ENCODE measurements at places on chromosomes 7 and 10.
A peak's percentile ranks its signal among the peaks of the same experiment; 100 is the strongest.

- DNase-seq = no peak
Measured at GRCh38 chr10:119852277-119852676, 20.4 kb downstream of the MCMBP start.

- no peak for DNase-seq
Measured at GRCh38 chr7:122651451-122651850, 47.5 kb downstream of the RNF133 start.

DNA sequence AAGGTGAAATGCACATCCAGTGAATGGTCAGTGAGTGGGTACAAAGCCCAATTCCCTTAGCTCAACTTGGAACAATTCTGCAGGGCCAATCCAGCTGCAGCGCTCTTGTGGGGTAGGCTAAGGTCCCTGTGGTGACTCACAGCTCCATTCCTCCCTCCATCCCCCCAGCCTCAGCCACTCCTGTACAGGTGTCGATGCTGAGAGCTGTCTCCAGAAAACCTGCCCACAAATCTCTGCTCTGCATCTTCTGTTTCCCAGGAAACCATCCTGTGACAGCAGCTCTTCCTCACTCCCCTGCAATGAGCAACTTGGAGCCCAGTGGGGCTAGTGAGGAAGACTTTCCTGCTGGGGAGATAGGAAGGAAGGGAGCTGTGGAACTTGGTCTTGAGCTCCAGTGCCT, 244.7 kb upstream of the GPR26 start:
- no peak for DNase-seq

GRCh38 chr7:107505997-107506673, 36.3 kb downstream of the GPR22 start:
- DNase-seq = peak; percentile 51

GRCh38 chr7:123024989-123025758, 29.7 kb upstream of the TAS2R16 start:
- DNase-seq = no peak

GRCh38 chr7:30894866-30895605, 16.6 kb upstream of the AQP1 start:
- DNase-seq = no peak

DNA sequence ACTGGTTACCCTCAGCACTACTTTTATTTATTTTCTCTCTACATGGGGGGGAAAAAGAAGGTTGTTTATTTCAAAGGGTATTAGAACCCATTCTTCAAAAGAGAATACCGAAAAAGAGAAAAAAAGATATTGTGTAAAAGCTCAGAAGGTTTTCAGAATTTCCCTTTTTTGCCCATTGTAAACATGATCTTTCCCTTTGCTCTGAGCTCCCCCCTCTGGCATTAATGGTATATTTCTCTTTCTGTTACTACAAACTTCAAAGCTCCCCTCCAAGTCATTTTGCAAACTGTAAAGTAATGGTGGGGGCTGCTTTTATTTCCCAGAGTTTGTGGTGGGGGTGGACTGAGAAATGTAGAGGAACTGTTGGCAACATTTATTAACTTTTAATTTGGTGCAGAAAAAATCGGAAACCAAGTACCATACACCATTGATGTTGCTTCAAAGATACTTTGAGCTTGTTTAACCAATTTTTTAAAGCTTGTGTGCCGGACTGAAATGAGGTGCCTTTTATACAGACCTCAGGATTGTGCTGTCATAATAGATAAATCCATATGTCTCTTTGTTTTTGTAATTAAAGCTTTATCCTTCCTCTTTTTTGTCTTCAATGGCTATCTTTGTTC, 181.5 kb downstream of the EXOC4 start:
- DNase-seq = peak; percentile 27

GRCh38 chr10:663831-664251, 25.6 kb downstream of the DIP2C start:
- DNase-seq = peak; percentile 12

DNA sequence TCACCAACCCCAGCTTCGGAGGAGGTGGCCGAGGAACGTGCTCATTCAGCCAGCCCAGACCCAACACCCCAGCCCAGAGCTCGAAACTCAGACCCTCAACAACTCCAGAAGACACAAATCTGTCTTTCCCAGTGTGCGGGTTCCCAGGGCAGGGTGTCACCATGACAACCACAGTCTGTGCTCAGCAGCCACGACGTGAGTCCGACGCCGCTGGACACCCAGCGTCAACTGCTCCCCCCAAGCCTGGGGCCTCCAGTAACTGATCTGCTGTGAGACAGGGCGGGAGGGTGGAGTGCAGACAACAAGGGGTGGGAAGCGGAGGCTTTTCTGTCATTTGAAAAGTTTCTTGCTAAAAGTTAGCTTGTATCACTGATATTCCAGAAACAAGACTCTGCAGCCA, 167.2 kb downstream of the MAD1L1 start:
- peak; percentile 84 for DNase-seq

DNA sequence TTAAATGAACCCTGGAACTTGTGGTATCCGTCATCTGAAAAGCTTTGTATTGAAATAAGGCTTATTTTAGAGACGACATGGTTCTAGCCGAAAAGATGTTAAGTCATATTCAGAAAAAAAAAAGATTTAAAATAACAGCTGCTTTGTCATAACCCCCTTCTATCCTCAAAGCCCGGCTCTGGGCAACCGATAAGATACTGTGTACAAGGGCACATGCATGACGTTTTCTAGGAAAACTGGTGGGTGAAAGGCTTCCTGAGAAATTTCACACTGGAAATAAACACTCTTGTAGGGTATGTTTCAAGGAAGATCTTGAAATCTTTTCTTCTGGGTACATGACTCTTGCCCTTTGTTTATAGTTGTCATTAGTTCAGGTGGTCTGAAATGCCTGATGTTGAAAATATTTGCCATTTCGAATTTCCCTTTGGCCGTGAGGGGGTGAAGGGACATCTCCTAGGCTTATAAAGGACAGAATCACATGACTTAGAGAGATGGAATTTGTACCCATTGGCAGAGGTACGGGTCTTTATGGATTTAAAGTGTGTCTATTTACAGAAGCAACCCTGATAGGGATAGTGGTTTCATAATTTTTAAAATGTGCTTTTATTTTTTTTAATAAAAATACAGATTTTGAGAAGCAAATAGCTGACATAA, 232.5 kb downstream of the PTEN start:
- no peak for DNase-seq

GRCh38 chr10:63919575-63920279, 398.5 kb downstream of the REEP3 start:
- DNase-seq = no peak

DNA sequence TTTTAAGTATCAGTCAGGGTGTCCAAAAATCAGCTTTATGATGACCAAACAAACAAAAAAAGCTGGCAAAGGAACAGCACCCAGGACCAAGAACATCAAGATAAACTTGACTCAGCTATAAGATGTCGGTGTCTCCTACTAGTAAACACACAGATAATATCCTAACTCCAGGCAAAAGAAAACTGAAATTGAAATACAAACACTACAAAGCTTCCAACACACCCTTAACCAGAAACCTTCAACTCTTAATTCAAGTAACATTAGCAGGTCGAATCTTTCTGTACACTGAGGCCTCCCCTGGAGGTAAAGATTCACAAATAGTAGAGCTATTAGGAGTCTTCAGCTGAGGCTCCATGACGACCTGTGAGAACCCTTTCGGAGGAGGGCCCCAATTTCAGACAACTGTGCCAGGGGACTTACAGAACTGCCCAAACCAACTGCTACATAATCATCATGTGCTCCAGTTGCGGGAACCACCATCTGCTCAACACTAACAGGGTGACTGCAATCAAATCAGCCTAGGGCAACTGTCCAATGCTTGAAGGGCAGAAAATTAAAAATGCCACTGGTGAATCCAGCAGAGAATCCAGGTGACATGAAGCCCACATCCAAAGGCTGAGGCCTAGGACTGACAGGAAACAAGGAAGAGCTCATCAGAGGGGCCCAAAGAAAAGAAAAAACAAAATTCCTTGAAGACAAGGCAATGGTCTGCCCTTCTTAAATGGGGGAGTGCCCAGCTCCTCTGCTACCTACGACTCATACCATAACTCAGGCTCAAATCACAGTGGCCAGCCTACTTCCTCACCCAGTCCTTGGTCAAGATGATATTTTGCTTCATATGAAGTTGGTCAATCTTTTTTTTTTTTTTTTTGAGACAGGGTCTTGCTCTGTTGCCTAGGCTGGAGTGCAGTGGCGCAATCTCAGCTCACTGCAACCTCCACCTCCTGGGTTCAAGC, 20.0 kb downstream of the XPNPEP1 start:
- DNase-seq = no peak

DNA sequence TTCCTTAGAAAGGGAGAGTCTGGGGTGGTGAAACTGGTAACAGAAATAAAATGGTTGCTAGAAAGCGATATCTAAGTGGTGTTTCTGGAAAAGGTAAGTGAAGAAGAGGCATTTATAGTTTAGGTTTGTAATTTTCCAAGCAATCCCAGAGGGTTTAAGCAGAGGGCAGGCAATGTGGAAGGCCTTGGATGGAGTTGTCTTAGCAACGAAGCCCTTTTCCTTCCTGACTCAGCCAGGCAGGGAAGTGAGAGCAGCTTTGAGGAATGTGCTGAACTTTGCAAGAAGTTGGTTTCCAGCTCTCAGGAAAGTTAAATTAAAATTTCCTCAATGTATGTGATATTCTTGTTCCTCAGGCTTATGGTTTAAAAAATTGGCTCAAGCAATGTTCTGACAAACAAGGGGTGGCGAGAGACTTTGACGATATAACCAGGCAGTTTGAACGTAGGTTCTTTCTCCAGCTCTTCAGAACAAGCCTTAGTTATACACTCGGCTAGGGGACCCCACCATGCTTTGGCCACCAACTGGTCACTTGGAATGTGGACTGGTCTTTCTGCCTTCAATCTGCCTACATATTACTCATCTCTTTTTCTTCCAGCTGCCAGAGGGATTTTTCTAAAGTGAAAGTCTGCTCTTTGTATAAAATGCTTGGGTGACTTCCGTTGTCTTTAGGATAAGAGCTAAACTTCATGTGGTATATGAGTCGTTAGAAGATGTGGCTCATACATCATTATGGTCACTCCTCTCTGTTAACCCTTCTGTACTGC, 66.9 kb upstream of the SLC25A13 start:
- no peak for DNase-seq

DNA sequence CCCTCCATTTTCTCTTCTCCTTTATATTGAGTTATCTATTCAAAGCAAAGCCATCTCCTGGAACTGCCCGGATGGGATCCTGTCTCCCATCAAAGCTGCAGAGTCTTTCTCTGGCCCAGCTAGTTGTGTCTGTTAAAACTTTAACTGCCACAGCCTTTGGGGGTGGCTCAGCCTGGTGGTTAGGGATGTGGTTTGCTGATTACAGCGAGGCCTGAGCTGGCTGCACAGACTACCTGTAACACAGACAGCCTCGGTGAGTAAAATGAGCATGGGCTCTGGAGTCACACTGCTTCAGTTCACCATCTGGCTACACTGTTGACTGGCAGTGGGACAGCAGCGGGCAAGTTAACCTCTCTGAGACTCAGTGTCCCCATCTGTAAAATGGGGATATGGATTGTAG, 18.4 kb upstream of the HABP2 start:
- no peak for DNase-seq

GRCh38 chr7:157487046-157487770, 150.4 kb downstream of the DNAJB6 start:
- DNase-seq = no peak

DNA sequence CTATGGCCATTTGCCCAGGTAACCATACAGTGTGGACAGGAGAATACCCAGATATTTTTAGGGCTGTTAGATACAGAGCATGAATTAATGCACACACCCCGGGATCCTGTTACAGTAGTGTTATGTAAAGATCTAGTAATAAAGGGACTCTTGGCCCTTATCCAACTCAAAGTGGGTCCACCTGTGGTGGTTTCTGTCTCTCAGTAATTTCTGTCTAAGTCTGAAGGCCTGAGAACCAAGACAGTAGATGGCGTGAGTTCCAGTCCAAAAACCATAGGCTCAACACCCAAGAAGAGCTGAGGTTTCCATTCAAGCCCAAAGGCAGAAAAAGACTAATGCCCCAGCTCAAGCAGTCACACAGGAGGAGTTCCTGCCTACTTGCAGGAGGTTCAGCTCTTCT, 277.7 kb downstream of the ZEB1 start:
- DNase-seq = no peak

DNA sequence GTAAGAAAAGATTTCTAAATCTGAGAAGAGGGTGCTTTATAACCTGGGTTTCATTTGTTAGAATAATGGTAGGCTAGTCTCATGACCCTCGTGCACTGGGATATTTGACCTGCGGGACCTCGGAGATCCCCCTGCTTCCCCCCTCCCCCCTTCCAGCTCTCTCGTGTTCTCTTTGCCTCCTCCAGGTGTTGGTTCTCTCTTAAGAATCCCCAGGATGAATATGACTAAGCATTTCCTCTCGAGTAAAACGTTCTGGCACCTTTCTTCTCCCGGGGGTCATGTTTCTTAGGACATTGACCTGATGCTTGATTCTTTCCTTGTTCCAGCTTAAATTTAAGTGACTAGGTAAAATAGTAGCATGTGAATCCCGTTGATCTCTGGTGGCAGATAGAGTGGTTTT, 71.2 kb downstream of the SHH start:
- no peak for DNase-seq

DNA sequence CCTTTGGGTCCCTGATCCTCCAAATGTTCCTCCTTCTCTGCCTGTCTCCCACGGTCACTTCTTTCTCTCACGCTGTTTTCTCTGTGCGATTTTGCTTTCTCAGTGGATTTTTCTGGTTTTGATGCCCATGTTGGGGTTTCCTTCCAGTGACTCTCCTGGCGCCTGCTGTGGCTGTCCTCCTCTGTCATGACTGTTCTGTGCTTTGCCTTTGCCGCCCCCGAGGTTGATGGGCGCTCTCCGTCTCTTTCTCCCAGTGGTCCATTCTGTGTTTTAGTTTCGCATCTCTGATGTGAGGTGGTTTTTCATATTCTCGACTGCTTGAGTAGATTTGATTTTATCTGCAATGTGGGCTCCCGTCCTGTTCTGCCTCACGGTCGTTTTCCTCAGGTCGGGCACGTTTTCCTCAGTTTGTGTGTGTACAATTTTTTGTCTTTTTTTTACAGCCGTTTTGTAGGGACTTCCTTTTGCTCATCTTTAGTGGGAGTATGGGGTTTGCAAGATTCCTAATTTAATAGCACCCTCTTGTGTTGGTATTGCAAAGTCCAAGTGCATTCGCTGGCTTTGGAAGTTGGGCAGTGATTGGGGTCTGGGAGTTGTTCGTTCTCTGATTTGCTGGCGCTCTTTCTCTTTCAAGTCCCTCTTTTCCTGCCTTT, 100.0 kb downstream of the INPP5A start:
- peak; percentile 64 for DNase-seq
